Activated CD8-positive, alpha-beta memory T cell treated with anti-CD3 and anti-CD28 coated beads, Interleukin-2, amount 10 ng/mL, durations not matched to agents 7 days and 5 days (primary cell): ENCODE measurements at places on chromosomes 1 and 21. TPM values are rescaled to one million over a fixed set of nuclear protein-coding genes. Genes with fewer than 3 reads are reported as not detected.

The CATSPERE gene
- total RNA-seq = 0.44 TPM

The TMEM35B gene
- 30.2 TPM for total RNA-seq

The TRABD2B gene
- total RNA-seq = not detected

The LRIF1 gene
- 20.7 TPM for total RNA-seq

The SLX9 gene
- total RNA-seq = 62.9 TPM

The DMRTA2 gene
- 0.12 TPM for total RNA-seq
